Suppressor macrophage (primary cell): ENCODE measurements at places on chromosomes 6 and 20.

DNA sequence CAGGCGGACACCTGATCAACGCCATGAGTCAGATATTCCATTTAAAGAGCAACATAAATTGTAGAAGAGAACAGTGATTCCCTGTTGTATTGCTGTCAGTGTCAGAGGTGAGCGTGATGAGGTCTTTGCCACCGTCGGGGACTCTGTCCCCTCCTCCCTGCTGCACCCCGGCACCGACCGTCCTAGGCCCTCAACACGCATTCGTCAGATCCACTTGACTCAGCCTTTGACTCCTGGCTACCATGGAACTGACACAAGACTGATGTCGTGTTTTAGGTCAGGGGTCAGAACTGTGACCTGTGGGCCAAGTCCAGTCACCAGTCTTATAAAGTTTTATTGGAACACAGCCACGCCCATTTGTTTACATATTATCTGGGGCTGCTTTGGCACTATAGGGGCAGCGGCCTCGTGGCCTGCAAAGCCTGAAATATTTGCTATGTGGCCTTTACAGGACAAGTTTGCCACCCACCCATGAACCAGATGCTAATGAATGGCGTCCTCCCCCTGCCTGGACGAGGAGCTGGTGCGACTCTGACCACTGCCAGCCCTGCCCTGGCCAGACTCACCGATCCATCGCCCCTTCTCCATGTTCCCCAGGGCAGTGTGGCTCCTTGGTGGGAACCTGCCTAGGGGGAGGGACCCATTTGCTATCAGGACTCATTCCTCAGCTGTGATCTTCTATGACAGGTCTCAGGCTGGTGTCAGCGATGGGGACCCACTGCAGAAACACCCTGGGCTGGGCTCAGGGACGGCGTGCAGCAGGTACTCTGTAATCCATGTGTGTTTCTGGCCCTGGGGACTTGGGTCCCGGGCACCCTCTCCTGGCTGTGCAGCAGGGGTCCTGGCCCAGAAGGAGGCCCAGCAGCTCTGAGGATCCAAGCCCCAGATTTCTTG is 37.5 kb upstream of the PHACTR3 start:
- DNase-seq = no peak

GRCh38 chr6:143196525-143197225 is 136.0 kb downstream of the AIG1 start:
- DNase-seq = no peak

- DNase-seq = no peak
Observed at GRCh38 chr20:46701057-46701456, 8.4 kb upstream of the SLC2A10 start.

- DNase-seq = no peak
Observed at GRCh38 chr6:82741325-82741995, 324.2 kb downstream of the UBE3D start.

DNA sequence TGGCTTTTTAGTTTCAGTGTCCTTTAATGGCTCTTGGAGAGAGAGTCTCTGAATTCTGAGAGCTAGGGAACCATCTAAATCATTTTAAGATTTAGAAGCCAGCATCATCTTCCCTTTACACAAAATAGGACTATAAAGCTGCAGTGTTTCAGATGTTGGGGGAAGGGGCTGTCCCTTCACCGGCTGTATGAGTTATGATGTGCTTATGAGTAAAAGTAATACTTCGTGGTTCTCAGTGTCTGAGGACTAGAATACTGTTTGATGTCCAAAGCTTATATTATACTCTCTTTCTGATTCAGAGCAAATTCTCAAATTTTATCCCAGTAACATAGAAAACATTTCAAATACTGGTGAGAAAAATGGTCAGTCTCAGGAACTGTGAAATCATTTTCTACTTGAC is 63.5 kb upstream of the FAM8A1 start:
- no peak for DNase-seq

DNA sequence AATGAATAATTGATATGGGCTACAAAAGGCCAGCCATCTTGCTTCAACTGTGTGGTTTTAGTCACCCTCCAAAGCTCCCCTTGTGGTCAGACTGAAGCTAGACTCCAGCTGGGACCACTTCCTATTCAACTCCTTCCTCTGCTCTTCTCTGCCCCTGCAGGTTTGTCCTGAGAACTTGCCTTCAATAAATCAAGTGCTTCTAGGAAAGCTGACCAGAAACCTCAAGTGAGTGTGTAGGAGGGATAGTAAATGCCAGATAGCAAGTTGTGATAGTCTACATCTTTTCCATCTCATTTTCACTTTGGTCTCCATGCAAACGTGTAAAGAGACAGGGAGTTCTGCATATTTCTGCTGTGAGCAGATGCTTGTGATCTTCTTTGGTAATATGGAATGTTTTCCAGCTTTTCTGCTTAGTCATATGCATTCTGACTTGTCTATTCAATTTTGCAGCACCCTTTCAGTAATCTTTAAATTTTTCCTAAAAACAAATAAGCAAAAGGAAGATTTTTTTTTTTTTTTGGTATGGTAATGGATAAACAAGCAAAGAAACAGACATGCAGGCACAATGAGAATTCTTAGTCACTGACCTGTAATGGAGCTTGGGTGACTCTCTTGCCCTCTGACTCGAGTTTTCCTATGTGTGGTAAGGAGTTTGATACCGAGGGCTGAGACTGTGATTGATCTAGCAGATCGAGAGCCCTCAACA is 201.3 kb upstream of the BTBD3 start:
- peak; percentile 26 for DNase-seq

GRCh38 chr20:52812231-52812847 is 159.8 kb upstream of the TSHZ2 start:
- DNase-seq = no peak

DNA sequence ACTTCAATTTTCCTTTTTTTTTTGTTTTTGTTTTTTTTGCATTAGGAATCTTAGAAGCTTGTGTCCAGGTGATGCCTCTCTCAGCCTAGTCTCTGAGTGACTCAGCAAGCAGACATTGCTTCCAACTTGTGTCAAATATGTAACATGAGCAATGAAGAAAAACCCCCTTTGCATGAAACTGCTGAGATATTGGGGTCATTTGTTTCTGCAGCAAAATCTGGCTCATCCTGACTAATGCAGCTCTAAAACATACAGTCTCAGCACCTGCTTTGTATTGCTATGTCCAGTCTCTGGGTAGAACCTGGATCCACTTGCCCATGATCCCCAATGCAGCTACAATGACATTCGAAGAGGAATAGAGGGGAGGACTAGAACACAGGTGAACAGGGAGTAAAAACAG is 55.7 kb upstream of the LRFN2 start:
- no peak for DNase-seq

DNA sequence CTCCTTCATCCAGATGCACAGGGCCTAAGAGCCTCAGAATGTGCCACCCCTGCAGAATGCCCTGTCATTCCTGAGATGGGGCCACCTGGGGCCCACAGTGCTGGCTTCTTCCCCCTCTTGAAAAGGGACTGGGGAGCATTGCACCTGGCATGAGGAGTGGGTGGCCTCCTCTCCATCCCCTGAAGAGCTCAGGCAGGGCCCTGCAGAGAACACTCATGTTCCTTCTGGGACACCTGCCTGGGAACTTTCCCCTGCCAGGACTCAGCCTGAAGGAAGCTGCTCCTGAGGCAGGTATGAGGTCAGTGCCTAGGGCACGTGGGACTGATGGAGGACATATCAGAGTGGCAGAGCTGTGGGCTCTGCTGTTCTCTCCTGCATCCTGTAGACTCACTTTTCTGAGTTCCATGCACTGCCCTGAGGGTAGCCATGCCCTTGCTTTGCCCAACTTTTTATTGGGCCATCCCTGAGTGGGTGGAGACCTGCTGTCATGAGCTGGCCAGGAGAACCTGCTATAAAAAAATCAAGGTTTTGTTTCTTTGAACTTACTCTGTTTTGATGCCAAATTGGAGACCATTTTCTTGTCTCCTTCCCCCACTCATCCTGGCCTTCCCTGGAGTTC is 19.5 kb downstream of the CCDC167 start:
- DNase-seq = no peak

DNA sequence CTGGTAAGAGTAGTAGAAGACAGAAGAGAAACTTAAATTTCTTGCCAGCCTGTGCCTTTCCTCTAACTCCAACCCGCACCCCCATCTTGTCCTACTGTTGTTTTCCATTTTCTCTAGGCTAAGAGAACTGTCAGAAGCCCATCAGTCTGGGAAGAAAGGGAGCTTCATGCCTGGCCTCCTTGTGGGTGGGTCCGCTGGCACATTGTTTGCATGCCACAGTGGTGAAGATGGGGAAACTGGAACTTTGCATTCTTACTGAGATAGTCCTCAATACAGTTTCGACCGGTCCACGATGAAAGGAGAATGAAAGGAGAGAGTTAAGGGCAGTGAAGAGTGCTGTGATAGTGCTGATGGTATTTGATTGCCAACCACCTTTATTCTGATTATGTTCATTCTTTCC is 103.1 kb downstream of the TCP11 start:
- DNase-seq = no peak

DNA sequence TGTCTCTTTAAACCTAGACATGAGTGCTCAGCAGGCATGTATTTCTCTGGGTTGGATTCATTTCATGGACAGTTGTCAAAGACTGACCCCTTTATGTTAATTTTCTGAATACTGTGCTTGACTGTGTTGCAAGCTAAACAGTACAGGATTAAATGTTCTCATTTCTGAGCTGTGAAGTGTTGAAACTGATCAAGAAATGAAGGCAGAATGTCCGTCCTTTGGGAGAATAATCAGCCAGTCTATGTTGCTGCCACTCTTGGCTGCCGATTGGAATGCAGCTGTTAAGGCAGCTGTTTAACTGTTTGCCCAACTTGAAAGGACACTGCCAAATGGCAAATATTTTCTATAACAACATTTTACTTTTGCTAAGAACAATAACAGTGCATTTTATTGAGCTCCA is 87.3 kb downstream of the CEP57L1 start:
- no peak for DNase-seq

DNA sequence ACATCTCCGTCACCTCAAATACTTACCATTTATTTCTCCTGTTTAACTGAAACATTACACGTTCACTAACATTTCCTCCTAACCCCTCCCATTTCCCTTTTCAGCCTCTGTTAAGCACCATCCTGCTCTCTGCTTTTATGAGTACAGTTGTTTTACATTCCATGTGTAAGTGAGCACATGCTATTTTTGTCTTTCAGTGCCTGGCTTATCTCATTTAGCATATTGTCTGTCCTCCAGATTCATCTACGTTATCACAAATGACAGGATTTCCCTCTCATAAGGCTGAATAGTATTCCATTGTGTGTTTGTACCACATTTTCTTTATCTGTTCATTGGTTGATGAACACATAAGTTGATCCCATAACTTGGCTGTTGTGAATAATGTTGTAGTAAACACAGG is 22.7 kb downstream of the TAF11 start:
- DNase-seq = no peak
